Fibroblast of the aortic adventitia (primary cell): ENCODE measurements at places on chromosomes 2 and 18.
A peak's percentile ranks its signal among the peaks of the same experiment; 100 is the strongest.

DNA sequence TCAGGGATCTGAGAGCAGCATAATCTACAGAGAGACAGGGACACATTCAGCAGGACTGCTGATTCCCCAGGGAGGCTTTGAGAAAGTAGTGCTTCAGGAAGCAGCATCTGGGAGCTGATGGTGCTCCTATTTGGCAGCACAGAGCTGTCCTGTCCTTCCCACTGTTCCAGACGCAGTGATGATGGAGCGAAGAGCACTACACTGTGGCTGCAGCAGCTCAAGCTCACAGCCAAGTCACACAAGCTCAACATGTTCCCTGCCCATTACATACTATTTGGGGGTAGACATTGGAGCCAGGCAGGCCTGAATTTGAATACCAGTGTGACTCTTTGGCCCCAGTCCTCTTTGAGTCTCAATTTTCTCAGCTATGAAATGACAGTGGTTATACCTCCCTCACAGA lies 15.2 kb upstream of the GALM start:
- no peak for DNase-seq

GRCh38 chr2:48529676-48530032 lies 300 bp upstream of the STON1 start:
- no peak for DNase-seq

- no peak for DNase-seq
Measured at GRCh38 chr18:42229211-42230210, 274.5 kb downstream of the PIK3C3 start.

DNA sequence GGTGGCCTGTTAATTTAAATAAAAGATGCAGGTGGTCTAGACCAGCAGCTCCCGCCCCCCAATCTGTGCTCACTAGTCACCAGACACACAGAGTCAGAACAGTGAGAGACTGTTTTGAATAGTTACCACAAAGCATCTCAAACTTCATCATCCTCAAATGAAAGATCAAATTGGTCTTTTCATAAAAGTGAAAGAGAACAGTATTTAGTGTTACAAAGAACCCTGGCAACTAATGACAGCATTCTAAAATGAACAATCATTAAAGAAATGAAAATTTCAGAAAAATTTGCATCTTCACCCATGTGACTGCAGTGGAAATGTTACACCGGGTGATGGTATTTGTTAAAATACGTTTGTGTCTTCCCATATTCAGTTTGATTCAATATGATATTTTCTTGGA lies 65.5 kb upstream of the PMAIP1 start:
- no peak for DNase-seq

- peak; percentile 54 for DNase-seq
Measured at GRCh38 chr2:43877782-43878464, 39.2 kb downstream of the ABCG8 start.

DNA sequence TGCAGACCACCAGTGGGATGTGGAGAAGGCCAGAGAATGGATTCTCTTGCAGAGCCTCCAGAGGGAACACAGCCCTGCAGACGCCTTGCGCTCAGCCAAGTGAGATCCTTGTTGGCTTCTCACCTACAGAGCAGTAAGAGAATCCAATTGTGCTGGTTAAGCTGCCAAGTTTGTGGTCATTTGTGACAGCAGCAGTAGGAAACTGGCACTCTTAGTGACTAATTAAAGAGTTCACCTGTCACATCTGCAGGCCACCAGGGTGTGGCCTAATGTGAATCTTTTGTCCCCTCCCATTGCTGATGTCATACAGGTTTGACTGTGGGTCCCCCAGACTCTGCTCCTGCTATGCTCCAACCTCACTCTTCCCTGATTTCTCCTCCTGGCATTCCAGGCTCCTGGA lies 235.9 kb downstream of the TFCP2L1 start:
- no peak for DNase-seq

DNA sequence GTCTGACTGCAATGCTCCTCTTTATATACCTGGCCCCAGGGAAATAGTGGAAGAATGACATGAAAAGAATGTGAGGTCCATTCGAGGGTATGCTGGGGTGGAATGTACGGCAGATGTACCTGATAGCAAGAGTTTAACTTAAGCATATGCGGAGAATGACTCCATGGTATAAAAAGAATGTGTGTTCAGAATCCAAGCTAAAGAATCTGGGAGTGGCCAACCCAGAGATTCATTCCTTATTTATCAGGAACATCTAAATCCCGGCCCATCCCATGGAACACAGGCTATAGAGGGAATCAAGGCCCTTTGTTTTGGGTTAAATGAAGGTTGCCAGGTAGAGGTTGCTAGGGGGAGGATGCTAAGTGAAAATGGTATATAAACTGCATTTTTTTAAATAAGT lies 150.0 kb downstream of the ZNF385B start:
- no peak for DNase-seq

- peak; percentile 92 for DNase-seq
Measured at GRCh38 chr2:165161510-165161909, 42.3 kb downstream of the SCN3A start.

GRCh38 chr2:43184339-43184895 lies 42.0 kb downstream of the ZFP36L2 start:
- peak; percentile 46 for DNase-seq

DNA sequence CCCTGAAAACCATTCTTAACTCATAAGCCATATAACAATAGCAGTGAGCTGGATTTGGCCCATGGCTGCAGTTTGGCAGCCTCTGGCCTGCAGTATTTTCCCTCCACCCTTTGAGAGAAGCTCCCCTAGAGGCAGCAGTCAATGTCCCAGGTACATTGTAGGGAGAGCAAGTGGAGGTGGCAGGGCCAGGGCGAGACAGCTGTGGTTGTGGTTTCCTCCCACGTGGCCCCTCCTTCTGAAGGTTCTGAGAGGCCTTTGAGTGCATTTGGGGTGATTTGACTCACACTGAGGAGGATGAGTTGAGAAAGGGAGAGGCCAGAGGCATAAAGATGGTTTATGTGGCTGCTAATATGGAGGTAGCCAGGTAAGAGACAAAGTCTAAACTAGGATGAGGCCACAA lies 45.5 kb upstream of the LDAH start:
- DNase-seq, result no peak

DNA sequence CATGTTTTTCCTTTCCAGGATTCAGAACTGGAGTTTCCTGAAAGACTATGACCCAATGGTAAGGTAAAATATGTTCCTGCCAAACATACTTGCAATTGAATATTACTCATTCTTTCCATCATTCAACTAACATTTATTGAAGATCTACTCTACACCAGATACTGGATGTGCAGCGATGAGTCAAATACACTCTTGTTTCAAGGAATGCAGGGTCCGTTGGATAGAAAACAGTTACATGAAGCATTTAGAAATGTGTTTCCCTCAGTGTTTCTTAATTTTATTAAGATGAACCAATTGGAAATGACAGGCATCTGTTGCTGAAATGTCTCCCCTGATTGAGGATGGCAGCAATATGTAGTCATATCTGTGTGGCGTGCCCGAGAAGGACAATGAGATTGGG lies 14.8 kb upstream of the SLC66A3 start:
- DNase-seq, result no peak
